ENCODE measurements at places on chromosomes 4 and X. TPM values are rescaled to one million over a fixed set of nuclear protein-coding genes. Genes with fewer than 3 reads are reported as not detected.

Gene MAGEA1
- not detected for total RNA-seq

Gene XAGE1B
- total RNA-seq, result not detected

Gene BDH2
- 50.1 TPM for total RNA-seq

Gene PI4K2B
- total RNA-seq, result 21.0 TPM

Gene DNAJB14
- 30.0 TPM for total RNA-seq

Gene CXCL5
- 0.77 TPM for total RNA-seq

Gene ARMCX1
- 70.4 TPM for total RNA-seq

Gene SHROOM3
- 23.9 TPM for total RNA-seq

Gene TLR6
- total RNA-seq, result 2.3 TPM

Gene ZNF827
- total RNA-seq, result 4.4 TPM

Gene KANTR
- total RNA-seq, result 3.9 TPM

Gene MAGEA9B
- total RNA-seq, result not detected

Gene ARHGAP36
- not detected for total RNA-seq

Gene XAGE2
- total RNA-seq, result not detected

Gene SSX1
- not detected for total RNA-seq

Gene UGT2B10
- not detected for total RNA-seq

Gene SULT1B1
- not detected for total RNA-seq

Gene TRIM61
- 4.5 TPM for total RNA-seq

Gene HSD17B13
- total RNA-seq, result under 0.01 TPM

Gene STATH
- total RNA-seq, result not detected

Gene FAM236B
- total RNA-seq, result not detected

Gene MTTP
- 0.26 TPM for total RNA-seq

Gene MTMR8
- 1.0 TPM for total RNA-seq

Gene HELQ
- 14.4 TPM for total RNA-seq

Gene GPC3
- total RNA-seq, result 45.5 TPM

Gene KLB
- not detected for total RNA-seq

Gene PAGE1
- total RNA-seq, result not detected

Gene CXCL11
- not detected for total RNA-seq

Gene TKTL2
- not detected for total RNA-seq

Gene ASB9
- total RNA-seq, result not detected

Gene DRD5
- total RNA-seq, result not detected

Gene SLC6A14
- not detected for total RNA-seq
